ENCODE measurements at places on chromosomes 16 and 17.

- no peak for DNase-seq
Observed at GRCh38 chr16:78483124-78483992, 383.9 kb downstream of the WWOX start.

DNA sequence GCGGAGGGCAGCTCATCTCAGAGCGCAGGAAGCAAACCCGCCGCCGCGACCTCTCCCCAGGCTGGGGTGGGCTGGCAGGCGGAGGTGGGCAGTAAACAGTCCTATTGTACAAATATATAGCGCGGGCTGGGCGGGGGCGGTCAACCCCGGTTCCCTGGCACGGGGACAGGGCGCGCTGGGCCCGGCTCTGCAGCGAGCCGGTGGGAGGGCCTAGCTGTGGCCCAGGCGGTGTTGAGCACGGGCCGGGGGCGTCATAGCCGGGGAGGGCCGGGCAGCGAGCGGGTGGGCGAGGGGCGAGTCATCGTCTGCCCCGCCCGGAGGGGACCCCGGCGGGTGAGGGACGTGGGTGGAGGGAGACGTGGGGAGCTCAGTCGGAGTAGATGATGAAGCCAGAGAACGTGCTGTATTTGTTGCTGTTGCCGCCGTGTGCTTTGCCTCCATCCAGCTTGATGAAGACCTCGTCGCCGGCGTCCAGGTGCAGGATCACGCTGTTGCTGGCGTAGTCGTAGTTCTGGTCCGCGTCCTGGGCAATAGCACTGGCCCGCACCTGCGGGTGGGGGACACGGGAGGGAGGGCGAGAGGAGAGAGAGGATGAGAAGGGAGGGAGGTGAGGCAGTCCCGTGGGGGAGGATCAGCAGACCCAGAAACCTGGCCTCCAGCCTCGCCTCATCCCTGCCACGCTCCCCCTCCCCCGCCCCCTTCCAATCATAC is 8.1 kb downstream of the C1QL1 start:
- no peak for DNase-seq

GRCh38 chr17:70169709-70170597 is 621 bp downstream of the KCNJ2 start:
- peak; percentile 62 for DNase-seq

- no peak for DNase-seq
Observed at GRCh38 chr17:19646788-19647696, 1.5 kb upstream of the ALDH3A2 start.

- DNase-seq, result no peak
Observed at GRCh38 chr16:2226245-2226793, 2.9 kb downstream of the E4F1 start.

- DNase-seq, result peak; percentile 14
Observed at GRCh38 chr17:44749076-44749979, 9.5 kb upstream of the ADAM11 start.

- no peak for DNase-seq
Observed at GRCh38 chr17:73976676-73977521, 226.6 kb upstream of the RPL38 start.

DNA sequence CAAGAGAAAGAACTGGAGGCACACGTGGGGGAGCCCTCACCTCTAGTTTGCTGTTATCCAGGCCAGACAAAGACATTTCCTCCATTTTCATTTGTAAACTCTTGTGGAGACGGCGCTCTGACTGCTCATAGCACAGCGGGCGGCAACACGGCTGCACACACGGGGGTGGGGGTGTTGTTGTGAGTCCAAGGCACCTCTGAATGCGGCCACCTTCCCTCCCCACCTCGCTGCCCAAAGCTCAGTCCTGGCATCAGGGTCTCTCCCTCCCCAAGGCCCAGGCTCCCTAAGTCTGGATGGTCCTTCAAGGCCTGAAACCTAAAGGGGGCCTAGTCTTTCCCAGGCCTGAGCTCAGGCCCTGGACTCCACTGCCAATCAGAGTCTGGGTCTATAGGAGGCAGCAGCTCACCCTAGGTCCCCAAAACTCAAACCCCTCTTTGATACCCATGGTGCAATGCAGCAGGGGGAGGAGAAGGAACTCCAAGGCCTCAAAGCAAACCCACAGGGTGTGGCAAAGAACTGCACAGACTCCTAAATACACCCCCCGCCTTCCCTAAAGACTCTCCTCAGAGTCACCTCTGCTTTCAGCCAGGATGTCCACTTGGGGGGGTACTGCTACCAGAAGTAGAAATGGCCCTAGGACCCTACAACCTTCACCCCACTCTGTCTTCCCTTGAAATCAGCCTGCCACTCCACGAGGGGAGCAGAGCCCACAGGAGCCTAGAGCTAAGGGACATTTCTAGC is 1.5 kb downstream of the ATXN7L3 start:
- DNase-seq, result no peak

GRCh38 chr17:60153606-60154390 is 4.0 kb downstream of the CA4 start:
- no peak for DNase-seq

DNA sequence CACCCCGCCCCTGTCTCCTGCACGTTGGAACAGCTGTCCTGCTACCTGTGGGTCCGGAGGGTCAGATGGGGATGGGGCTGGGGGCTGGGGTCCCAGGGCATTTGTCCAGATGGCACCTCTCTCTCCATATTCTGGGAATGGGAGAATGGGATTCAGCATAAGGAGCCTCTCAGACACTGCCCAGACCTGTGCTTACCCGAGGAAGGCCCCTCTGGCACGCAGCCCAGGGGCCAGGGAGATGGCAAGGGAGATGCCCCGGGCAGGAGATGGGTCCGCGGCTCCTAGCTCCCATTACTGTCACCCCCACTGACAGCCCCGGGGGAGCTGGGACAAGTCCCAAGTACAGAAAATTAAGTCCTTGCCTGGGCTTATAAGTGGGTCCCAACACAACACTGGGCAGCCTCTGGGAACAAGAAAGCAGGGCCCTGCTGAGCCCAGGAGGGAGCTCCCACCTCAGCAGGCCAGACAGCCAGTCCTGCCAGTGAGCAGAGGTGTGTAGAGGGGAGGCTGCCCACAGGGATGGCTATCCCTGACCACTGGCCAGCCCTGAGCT is 1.8 kb downstream of the VASN start:
- DNase-seq, result no peak

DNA sequence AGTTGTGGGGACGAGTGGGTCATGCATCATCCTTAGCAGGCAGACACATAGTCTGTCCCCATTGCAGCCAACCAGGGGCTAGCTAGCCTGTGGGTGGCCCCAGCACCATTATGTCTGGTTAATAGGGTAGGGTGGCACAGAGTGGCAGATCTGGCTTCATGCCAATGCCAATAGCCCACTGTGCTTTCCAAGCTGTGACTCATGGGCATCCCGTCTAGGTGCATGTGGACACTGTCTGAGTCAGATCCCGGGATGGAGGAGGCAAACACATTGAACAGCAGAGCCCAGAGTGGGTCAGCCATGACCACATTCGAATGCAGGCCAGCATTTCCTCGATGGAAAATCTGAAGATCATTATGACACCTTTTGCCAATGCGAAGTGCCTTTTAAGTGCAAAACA is 2.5 kb downstream of the HS3ST2 start:
- DNase-seq, result no peak

DNA sequence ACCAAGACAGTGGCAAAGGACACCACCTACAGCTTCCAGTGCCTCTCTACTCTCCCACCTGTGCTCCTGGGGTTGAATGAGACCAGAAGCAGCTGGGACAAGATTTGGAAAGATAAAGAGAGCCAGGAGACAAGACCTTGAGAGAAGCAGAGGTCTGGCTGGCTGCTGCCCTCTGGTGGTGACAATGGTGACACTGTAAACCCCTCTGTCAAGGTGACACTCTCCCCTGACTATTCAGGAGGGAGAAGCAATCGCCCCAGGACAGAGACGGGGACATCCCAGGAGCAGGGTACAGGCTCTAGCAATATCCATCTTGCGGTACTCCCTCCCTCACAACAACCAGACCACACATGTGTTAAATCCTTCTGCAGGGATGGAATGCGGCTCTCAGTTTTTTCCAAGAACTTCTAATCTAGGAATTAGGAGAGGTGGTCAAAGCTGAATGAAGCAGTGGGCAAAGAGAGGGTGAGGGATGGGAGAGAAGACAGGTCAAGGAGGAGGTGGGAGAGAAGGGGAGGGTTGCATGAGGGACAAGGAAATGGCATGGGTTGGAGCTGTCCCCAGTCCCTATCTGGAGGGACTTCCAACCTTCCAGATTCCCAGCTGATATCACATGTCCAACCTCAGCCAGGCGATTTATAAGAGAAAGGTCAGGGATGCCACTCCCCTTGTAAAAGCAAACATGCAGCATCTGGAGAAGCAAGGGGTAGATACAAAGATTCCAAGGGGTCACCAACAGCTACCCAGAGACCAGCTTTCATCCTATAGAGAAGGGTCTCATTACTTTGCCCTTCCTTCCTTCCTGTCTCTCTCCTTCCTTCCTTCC is 2.9 kb downstream of the PHOSPHO1 start:
- peak; percentile 43 for DNase-seq

- no peak for DNase-seq
Observed at GRCh38 chr16:74825016-74825415, 50.4 kb upstream of the FA2H start.

- DNase-seq, result no peak
Observed at GRCh38 chr17:81906476-81907218, 4.6 kb downstream of the PCYT2 start.

- DNase-seq, result no peak
Observed at GRCh38 chr17:83064021-83064731, 15.2 kb upstream of the METRNL start.

GRCh38 chr17:66165537-66166123 is 26.3 kb downstream of the CEP112 start:
- no peak for DNase-seq

DNA sequence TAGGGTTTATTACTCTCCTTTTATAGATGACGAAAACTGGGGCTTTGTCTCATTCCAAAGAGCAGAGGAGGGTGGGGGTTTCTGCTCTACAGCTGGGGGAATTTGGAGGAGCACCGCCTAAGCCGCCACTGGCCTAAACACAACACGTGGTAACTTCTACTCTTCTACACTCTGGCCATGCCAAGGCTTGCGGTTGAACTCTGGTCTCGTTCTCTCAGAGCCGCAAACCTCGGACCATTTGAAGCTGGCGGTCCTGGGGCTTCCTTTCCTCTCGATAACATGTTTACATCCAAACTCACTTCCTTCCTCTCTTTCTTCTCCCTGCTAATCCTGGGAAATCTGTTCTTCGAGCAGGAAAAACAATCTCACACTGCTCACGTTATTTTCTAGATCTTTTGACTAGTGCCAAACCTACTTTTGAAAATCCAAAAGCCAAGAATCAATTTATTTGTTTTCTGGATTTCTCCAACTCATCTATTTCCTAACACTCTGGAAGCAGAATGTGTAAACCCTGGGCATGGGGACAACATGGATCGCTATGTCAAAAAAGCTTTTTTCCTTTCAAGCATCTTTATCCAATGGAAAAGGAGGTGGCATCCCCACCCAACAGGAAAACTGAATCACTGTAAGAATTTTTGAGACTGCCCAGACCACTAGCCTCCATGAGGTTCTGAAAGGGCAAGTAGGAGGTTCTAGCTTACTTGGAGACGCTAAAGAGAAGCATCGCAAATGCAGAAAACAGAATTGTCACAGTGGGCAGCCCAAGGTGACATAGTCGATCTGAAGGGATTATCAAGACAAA is 13.6 kb upstream of the EEF2K start:
- DNase-seq, result peak; percentile 30

GRCh38 chr17:75791254-75791653 is 6.6 kb downstream of the UNK start:
- no peak for DNase-seq

DNA sequence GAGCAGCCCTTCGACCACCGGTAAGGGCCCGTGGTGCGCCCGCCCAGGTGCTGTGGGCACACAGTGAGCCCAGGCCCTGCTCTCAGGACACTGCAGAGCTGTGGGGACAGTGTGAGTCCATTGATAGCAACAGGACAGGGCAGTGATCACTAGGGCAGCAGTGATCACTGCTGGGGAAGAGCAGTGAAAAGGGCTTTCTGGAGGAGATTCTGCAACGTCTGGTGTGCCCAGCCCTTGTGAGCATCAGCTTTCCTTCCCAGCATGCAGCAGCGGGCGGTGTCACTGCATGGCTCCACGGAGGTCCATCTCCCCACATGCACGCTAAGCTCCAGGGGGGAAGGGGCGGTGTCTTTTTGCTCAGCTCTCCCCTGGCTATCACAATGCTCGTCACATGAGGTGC is 32.1 kb downstream of the MAP1LC3B start:
- DNase-seq, result no peak

GRCh38 chr16:17058471-17058870 is 412.3 kb downstream of the XYLT1 start:
- DNase-seq, result no peak

- no peak for DNase-seq
Observed at GRCh38 chr17:50558941-50559614, 1.4 kb upstream of the CACNA1G start.

- DNase-seq, result no peak
Observed at GRCh38 chr17:12634789-12635414, 30.8 kb upstream of the MYOCD start.

- DNase-seq, result no peak
Observed at GRCh38 chr17:58382108-58382871, 30.3 kb upstream of the SUPT4H1 start.

DNA sequence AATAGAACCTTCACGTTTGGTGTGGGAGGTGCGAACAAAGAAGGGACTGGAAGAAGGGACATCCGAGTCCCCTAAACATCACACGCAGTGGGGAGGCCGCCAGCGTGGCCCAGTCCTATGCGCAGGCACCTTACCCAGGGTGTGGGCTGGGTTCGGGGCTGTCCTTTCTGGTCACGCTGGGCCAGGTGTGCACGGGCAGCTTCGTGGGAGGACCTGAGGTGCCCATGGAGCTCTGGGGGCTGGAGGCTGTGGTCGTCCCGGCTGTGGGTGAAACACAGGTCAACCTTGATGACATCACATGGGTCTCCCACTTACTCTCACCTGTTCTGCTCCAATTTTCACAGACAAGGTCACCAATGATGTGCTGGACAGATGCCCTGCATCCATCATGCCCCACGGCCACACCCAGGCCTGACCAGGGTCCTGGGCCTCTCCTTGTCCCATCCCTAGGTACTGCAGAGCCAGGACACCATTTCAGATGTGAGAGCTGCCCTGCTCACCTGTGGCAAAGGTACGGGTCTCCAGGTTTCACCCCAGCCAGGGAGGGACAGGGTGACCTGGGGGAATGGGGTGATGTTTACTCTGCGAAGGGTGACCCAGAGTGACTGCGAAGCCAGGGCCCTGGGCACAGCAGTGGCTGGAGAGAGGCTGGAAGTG is 3.1 kb downstream of the CD300C start:
- DNase-seq, result no peak

- DNase-seq, result no peak
Observed at GRCh38 chr16:17068524-17068923, 402.2 kb downstream of the XYLT1 start.

- no peak for DNase-seq
Observed at GRCh38 chr16:85451641-85452363, 161.3 kb upstream of the GSE1 start.

DNA sequence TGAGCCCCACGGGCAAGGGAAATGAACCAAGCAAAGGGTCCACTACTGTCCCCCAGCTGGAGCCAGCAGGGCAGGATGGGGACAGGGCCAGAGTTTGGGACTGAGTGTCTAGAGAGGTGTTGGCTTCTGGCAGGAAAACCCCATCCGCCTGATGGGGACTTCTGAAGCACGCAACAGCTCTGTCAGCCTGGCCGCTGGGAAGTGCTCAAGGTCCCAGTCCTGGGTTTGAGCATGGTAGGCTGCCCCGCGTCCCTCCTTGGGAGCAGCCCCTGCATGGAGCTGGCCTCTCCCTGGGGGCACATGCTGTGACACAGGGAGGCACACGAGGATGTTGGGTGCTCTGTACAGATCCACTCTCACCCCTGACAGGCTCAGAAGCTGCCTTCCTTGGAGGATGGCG is 14.6 kb downstream of the ACE start:
- no peak for DNase-seq

Data from hippocampal formation (tissue), 2 donors.